ENCODE measurements at places on chromosomes 6 and 20.
A peak's percentile ranks its signal among the peaks of the same experiment; 100 is the strongest.

DNA sequence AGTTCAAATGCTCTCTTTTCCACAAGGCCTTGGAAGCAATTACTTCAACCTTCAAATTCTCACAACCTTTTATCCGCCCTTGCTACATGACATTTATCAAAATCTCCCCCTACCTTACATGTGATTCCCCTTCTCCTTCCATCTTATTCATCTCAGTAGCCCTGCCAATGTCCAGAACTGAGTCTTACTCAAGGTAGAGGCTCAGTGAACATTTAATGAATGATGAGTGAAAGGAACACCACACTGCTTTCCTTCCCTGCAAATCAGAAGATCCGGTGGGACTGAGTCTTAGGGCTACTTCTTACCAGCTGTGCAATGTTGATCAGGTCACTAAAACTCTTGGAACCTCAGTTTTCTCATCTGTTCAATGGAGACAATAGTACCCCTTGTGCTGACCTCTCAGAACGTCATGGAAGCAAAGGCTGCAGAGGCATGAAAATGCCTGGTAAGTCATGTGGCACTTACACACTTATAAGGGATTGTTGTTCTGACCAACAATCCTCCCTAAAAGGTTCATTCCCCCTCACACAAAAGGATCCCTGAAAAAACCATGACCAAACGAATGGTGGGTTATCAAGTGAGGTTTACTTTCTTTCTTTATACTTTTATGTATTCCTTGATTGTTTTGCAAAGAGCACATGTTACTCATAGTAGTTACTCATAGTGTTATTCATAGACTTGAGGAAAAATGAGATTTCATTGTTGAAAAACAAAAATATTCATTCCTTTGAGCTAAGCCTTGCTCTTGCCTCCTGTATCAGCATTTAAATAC is 6.5 kb downstream of the MDGA1 start:
- peak; percentile 45 for DNase-seq

- no peak for DNase-seq
These were observed 46.0 kb upstream of the DACT2 start for GRCh38 chr6:168365422-168366165.

DNA sequence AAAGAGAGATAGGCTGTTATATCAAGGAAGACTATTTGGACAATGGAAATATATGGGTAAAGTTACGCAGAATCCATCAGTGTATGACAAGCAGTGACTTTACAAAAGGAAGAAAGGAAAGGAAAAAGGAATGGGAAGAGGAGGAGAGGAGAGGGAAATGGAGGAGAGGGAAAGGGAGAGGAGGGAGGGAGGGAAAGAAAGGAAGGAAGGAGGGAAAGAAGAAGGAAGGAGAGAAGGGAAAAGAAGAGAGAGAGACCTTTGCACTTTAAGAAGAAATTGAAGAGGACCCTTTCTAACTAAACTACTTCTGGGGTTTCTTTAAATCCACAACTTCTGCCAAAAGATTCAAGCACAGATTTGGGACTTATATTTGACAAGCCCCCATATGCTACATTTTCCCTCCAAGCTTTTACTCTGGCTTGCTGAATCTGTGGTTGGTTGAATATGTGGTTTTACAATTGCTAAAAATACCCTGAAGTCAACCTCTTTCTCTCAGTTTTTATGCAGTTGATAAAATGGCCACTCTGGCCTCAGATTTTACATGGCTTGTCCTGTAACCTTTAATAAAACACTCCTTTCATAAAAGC is 120.8 kb upstream of the RAB32 start:
- DNase-seq: no peak

- DNase-seq: peak; percentile 83
These were observed 117.8 kb upstream of the SPACA1 start for GRCh38 chr6:87929843-87930288.

DNA sequence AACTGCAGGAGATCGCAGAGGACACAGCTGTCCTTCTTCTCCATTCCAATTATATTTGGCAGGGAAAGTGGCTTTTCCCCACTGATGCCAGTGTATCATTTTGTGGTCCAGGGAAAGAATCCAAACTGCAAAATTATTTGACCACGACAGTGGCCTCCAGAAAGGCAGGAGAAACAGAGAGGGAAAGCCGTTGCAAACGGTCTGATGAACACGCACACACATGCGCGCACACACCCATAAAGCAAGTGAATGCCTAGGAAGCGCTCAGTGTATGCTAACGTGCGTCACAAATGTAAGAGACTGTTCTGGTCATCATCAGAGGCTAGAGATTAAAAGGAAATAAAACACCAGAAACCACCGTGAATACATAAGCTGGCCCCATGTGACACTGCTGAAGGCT is 54.0 kb downstream of the NPEPL1 start:
- DNase-seq: no peak
